ENCODE measurements at places on chromosomes 16 and 17. TPM values are rescaled to one million over a fixed set of nuclear protein-coding genes. Genes with fewer than 3 reads are reported as not detected.

GRCh38 chr17:14744761-14745473 is 444.0 kb downstream of the HS3ST3B1 start:
- DNase-seq: no peak

DNA sequence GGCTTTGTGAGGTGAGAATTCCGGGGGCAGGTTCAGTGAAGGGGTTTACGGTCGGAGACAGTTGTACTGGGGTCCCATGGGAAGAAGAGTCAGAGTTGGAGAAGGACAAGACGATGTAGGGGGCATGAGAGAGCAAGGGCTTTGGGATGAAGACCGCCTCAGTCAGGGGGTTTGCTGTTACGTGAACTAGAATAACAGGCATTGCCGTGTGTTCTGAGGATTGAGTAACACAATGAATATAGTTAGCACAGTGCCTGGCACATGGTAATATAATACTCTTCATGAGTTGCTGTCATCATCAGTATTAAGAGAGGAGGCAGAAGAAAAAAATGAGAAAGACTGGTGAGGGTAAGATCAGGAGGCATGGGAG is 577 bp downstream of the ZNF646 start:
- DNase-seq: no peak

DNA sequence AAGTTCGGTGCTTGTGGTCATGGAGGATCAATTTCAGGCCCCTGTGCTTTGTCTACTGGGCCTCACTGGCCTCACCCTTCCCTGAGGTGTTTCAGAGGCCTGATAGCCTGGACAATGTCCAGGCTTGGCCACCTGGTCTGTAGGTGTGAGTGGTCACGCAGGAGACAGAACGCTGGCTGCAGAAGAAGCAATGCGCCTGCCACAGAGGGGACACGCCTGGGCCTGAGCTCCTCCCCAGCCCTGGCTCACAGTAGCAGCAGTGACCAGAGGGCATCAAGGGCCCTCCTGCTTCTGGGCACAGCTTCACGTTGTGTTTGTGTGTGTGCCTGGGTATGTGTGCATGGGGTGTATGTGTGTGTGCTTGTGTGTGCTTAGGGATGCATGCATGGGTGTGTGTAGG is 1.9 kb upstream of the PITPNM3 start:
- DNase-seq: no peak

DNA sequence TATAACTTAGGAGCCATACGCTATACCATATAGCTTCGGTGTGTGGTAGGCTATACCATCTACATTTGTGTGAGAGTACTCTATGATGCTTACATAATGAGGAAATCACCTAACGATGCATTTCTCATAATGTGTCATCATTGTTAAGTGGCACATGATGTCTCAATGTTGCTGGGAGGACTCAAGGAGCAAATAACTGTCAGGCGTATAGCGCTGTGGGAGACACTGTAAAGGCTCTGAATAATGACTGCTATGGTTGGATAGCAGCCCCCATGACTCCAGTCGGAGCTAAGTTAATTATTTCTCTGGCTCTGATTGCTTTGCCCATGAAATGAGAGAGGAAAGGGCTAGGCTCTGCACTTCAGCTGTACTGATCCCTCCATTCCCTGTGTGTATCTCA is 197.2 kb downstream of the RGS9 start:
- DNase-seq: no peak

GRCh38 chr16:86347090-86347489 is 163.2 kb upstream of the FOXF1 start:
- DNase-seq: no peak

DNA sequence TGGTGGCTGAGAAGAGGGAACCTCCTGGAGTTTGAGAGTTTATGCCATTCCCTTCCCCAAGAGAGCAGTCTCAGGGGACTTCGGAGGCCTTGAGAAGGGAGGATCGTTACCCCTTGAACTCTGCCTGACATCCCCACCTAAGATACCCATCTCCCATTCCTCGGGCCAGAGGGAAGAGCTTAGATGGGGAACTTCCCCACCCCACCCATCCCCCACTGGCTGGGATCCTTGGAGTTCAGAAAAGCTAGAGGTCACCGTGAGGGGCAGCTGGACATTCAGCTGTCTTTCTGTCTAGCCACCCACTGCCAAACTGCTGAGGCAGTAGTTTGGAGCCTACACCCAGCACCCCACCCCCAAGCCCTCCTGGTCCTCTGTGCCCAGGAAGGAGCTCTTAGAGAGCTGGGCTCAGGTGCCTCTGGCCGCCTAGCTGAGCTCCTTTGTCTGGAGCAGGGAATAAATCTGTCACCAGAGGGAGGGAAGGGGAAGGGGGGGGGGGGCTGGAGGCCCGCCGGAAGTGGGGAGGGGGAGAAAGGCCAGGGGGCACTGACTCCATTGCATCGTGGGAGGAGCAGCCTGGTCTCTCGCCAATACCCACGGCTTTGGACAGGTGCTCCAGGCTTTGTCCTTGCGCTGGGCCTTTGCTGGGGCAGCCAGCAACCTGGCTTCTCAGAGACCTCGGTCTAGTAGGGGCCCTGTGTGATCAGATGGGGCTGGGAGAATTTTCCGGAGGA is 1.0 kb downstream of the HSD11B2 start:
- peak; percentile 74 for DNase-seq

DNA sequence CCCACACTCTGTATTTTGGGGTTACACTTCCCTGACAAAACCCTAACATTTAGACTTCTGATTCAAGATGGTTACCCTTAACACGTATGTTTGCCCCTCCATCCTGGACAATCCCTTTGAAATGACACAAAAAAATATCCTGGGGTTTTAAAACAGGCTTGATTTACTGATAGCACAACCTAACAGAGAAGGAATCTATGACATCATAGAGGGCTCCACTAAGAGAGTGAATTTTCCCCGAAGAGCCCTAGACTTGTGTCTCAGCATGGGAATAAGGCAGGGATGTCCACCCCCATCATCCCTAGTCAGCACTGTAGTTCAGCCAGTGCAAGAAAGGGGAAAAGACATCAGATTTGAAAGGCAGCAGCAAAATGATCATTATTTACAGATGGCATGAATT is 15.8 kb upstream of the SRCIN1 start:
- DNase-seq: peak; percentile 6

The TBC1D26 gene
- 0.83 TPM for total RNA-seq
